ENCODE measurements at places on chromosomes 7 and 10.

GRCh38 chr10:27138277-27138676 lies 15.9 kb downstream of the YME1L1 start:
- no peak for DNase-seq

GRCh38 chr10:121448766-121449421 lies 149.3 kb downstream of the FGFR2 start:
- no peak for DNase-seq

DNA sequence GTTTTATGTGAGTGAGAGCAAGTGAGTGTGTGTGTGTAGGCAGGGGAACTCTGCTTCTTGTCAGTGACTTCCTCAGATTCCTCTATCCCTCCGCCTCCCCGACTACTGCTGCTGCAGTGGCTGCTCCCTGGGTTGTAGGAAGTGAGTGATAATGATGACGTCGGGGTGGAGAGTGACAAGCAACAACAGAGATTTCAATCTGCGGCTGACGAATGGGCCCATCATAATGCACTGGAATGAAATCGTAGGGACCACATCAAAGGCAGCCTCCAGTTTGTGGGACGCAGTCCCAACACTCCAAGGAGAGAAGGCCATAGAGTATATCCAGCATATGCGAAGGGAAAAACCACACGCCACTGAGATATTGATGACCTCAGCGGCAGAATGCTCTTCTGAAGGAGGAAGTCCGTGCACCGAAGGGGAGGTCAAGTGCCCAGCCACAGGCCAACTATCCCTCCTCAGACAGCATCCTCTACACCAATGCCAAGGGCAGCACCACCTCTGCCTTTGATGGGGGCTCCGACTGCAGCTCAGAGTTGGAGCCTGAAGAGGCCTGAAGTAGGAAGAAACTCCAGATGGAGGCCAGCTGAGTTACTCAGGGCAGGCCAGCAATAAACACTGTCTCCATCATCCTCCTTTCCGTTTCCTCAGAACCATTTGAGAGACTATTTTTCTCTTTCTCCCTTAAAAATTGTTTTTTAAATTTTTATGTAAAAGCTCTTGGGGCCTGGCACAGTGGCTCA lies 11.3 kb upstream of the STMP1 start:
- no peak for DNase-seq

- DNase-seq: no peak
Observed at GRCh38 chr7:16455591-16455990, 9.9 kb downstream of the SOSTDC1 start.

DNA sequence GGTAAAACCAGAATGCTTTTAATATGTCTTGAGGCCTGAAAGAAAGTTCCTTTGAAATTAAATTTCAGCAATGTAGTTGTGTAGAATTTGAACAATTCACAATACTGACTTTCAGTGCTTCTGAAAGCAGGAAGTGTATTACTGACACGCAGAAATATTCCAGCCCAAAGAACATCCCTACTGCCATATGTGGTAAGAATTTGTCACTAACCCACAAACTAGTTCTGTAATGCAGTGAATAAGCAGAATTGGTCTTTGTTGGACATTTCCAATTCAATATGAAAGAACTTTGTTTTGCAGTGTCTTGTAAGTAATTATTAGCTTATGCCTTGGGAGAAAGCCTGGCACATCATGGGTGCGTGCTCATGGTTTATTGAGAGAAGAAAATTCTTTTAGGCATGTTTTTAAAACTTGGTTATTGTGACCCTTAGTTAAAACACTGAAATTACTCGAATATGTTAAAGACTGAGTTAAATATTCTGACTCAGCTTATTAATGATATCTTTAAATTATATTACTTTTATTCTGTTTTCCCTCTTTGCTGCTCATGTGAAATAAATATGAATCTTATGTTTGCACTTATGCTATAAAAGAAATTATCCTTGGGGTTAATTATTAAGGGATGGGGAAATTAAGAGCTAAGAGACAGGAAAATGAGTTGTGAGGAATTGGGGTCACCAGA lies 33.4 kb downstream of the PTPN12 start:
- DNase-seq: no peak

GRCh38 chr10:23035569-23035968 lies 59.8 kb upstream of the MSRB2 start:
- no peak for DNase-seq

DNA sequence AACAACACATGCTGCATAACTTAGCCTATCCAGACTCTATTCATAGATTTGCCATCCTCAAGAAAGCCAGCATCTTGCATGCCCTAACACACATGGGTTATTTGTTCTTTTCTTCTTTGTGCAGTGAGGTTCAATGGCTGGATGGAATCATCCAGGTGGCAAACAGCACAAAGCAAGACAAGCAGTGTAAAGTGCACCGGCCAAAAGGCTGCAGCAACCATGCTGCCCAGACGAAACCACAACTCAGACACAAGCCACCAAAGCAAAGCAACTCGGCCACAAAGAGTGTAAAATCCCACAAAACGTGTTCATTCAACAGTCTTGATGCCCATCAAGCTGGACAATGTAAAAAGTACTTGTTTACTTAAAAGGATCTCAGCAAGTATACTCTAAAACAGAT lies 76.9 kb downstream of the PIP4K2A start:
- DNase-seq: no peak

- DNase-seq: no peak
Observed at GRCh38 chr10:4170633-4171314, 385.8 kb upstream of the KLF6 start.

All from hematopoietic multipotent progenitor cell treated with erythropoietin and hydrocortisone succinate and interleukin-3 and kit ligand, for 17 days (in vitro differentiated cells).